WTC11 (cell line): ENCODE measurements at places on chromosomes 5 and 9.

GRCh38 chr5:115626445-115626823 lies 598 bp upstream of the TMED7 start:
- no peak for DNase-seq

DNA sequence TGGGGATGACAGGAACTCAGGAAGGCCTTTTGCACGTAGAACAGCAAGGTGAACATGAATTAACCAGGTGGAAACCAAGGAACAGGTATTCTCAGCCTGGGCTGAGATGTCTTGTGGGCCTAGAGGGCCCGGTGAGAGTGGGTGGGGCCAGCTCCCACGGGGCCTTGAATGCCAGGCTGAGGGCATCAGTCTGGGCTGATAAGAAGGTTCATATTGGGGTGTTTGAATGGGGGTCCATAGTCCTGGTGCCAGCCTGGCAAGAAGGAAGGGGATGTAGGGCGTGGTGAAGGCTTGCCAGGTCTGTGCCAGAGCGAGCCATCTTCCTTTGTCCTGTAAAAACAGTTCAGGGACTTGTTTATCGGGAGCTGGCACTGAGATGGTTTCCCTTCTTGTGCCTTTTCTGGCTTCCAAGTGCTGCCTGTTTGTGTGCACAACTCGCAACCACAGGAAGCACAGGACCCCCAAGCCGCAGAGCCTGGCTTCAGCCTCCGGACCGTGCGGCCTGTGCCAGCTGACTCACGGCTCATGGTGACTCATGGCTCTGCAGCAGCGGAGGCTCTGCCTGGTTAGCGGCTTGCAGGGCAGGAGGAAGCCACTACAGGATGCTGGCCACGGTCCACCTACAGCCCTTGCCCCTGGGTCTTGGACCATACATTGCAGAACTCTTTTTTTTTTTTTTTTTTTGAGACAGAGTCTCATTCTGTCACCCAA lies 2.4 kb downstream of the CARD19 start:
- DNase-seq, result no peak

- DNase-seq, result no peak
Observed at GRCh38 chr5:164345173-164345849, 839.9 kb downstream of the MAT2B start.

- DNase-seq, result no peak
Observed at GRCh38 chr9:124213396-124213795, 44.4 kb upstream of the NEK6 start.

GRCh38 chr5:161098516-161098915 lies 246.5 kb upstream of the ATP10B start:
- DNase-seq, result no peak

GRCh38 chr9:27377147-27377807 lies 80.3 kb upstream of the EQTN start:
- no peak for DNase-seq

DNA sequence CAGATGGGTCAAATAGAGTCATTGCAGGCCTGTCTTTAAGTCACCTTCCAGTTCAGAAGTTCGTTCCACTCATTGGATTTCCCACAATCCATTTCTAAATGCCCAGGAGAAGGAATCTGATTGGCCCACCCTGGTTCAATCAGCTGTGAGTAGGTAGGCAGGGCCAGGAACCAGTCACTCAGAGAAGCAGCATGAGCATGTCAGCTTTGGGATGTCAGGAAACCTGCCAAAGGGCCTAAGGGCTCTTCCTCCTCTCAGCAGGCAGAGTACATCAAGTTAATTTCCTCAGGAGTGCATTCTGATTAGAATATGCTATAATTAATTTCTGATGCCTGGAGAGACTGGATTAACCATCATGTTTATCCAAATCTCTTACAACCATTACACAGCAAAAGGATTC lies 412.9 kb upstream of the CCNH start:
- DNase-seq, result no peak
